ENCODE measurements at places on chromosomes 3 and 15.

DNA sequence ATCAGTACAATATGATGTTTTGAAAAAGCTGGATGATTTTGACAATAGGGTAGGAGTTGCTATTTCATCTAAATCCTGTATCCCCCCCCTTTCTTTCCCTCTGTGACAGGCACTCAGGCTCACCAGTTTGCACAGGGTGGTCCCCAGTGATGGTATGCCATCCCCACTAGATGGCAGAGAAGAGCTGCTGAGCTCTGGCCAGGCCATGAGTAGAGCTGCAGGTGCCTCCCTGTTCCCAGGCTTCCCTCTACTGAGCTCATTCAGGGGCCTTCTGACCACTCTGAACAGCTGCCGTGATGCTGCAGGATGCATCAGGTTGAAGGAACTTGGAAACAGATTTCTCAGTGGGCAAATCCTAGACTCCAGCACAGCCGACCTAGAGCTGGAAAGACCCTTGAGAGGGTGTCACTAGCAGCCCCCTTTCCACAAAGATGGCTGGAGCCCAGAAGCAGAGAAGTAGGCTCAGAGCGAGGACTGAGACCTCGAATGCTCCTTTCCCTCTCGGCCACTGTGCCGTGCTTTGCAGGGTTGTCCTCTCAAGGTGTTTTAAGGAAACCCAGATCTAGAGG lies 45.1 kb downstream of the EFCAB12 start:
- DNase-seq = no peak

GRCh38 chr3:122067588-122068240 lies 12.6 kb downstream of the CD86 start:
- no peak for DNase-seq

- no peak for DNase-seq
These were observed 151.4 kb downstream of the RAP2B start for GRCh38 chr3:153313302-153313965.

- no peak for DNase-seq
These were observed 18.0 kb upstream of the PPM1L start for GRCh38 chr3:160738048-160738447.

- DNase-seq = no peak
These were observed 940 bp downstream of the BOC start for GRCh38 chr3:113212150-113212843.

GRCh38 chr3:117549716-117550115 lies 840.1 kb downstream of the TUSC7 start:
- no peak for DNase-seq

GRCh38 chr3:134076851-134077250 lies 47.1 kb upstream of the SLCO2A1 start:
- no peak for DNase-seq

DNA sequence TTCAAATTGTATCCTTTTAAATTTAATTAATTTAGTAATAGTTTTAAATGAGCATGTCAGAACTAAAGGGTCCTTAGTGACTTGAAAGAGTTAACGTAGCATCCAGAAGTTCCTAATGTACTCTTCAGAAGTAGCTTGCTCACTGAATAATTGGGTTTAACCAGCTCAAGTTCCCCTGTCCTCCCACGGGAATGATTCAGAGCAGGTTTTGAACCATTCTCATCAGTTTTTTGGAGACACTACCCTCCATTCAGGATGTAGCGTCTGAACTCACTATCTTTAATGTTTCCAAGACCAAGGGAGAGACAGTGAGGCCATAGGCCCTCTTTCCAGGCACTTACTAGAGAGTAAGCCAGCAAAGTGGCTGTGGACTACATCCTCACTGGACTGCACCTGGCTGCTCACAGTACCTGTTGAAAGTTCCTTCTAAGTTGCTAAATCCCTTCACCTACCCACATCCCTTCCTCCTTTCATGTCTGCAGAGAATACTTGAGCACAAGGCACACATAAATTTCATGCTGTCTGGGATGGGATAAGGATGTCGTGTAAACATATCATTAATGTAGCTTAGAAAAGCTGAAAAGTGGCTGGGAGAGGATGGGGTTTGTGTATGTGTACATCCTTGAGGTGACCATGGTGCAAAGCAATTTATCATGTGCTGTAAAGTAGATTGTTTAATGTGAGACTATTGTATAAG lies 146.3 kb downstream of the PLCL2 start:
- no peak for DNase-seq

GRCh38 chr15:89993349-89993748 lies 7.8 kb upstream of the ZNF710 start:
- DNase-seq = no peak

GRCh38 chr3:85554153-85554552 lies 595.4 kb downstream of the CADM2 start:
- no peak for DNase-seq

- DNase-seq = no peak
These were observed 2.6 kb upstream of the CHST13 start for GRCh38 chr3:126521122-126521891.

GRCh38 chr3:46143951-46144473 lies 64.1 kb downstream of the CCR1 start:
- DNase-seq = no peak

- no peak for DNase-seq
These were observed 329.7 kb downstream of the SI start for GRCh38 chr3:164748626-164749025.

GRCh38 chr3:184354121-184354728 lies 7.2 kb downstream of the CLCN2 start:
- DNase-seq = no peak

DNA sequence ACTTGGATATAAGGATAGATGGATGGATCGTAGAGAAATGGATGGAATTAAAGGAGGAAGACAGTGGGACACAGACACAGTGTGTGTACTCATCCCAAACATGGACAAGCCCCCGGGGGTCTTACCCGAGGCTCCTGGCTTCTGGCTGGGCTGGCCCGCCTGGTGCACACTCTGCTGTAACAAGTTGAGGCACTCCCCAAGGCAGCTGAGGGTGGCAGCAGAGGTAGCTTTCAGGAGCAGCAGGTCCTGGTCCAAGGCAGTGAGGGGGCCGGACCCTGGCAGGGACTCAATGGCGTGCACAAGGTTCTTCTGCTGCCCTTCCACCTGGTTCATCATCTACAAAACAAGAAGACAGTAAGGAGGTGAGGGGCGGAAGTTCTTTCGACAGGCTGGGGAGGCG lies 215.1 kb downstream of the STT3B start:
- no peak for DNase-seq

DNA sequence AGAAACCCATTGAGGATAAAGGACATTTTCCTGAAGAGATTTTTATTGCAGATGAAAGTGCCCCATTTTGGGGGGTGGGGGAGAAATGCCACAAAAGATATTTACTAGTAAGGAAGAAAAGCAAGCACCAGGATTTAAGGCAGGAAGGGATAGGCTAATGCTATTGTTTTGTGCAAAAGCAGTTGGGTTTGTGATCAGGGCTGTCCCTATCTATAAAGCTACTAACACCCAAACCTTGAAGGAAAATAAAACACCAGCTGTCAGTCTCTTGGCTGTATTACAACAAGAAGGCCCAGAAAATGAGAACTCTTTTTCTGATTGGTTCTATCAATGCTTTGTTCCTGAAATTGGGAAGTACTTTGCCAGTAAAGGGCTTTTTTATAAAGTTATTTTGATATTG lies 56.0 kb downstream of the CD200 start:
- no peak for DNase-seq

DNA sequence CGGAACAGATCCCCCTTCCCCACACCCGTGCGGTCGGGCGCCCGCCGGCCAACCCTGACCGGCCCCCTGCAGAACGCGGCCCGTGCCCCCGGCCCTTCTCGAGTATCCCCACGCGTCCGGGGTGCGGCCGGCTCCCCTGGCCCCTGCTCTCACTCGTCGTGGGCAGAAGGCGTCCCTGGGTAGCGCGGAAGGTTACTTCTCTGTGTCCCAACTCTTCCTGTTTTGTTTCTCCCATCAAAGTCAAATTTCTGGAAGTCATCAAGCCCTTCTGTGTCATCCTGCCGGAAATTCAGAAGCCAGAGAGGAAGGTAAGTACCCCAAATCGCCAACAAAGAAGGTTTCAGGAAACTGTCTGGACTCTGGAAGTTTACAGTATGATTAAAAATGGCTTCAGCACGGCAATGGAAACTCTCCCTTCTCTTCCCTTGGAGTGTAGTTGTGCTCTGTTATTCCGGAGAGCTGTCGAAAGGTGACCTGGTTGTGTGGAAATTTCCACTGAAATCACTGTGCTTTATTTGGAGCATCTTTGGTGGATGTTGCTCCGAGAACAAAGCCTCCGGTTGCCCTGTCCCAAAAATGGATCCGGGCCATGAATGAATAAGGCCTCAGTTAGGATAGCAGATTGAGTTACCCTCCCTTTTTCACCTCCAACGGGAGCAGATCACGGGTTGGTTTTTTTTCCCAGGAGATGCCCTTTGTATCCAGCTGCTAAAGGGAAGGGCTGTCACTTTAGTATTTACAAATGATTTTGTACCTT lies 536 bp downstream of the SEC61A1 start:
- DNase-seq = no peak

DNA sequence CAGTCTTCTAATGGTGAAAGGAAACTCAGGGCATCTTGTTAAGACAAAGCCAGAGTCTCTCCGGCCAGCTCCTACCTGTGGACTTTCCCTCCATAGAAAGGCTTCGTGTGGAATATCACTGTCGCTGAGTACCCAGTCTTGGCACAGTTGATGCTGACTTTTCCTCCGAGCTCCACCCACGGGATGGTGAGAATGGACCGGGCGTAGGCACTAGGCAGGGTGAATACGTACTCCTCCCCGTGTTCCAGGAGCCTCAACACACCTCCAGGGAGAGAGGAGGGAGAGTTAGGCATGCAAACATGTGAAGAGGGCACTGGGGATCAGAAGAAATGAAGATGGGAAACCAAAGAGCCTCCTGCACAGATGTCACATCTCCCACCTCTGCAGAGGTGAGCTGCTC lies 138.0 kb downstream of the STT3B start:
- DNase-seq = no peak

GRCh38 chr3:63911509-63911872 lies 692 bp downstream of the SCAANT1 start:
- DNase-seq = no peak

GRCh38 chr3:115958526-115958925 lies 335.2 kb downstream of the GAP43 start:
- DNase-seq = no peak

- DNase-seq = no peak
These were observed 49.9 kb upstream of the IQSEC1 start for GRCh38 chr3:13123013-13123654.

GRCh38 chr15:68227643-68228142 lies 1.8 kb downstream of the CLN6 start:
- no peak for DNase-seq

DNA sequence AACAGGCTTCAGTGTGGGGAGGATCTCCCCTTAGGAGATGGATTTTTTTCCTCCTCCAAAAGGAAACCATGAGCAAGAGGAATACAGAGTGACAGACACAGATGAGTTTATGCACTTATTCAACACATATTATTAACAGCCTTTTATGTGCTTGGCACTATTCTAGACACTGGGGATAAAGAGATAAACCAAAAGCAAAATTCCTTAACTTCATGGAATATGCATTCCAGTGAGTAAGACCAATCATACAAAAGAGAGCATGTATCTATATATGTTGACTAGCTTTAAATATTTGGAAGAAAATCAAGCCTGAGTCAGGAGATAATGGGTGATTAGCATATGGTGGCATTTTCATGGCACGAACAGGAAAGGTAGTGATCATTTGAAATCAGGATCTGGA lies 284.4 kb upstream of the RASGRP1 start:
- no peak for DNase-seq

DNA sequence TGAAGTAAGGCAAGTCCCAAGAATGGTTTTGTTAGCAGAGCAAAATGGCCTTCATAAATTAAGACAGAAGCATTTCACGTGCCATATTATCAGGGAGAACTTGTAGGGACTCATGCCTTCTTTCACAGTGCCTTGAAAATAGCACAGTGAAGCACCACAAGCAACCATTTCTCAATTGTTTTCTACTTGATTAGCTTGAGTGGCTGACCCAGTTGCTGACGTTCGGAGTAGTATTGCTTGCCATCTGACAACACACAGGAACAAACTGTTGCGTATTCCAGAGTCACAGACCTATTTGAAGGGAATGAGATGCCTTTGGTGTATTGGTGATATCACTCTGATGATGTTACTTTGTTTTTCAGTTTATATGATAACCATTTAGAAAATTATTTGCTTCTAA lies 3.0 kb upstream of the C3orf52 start:
- no peak for DNase-seq

DNA sequence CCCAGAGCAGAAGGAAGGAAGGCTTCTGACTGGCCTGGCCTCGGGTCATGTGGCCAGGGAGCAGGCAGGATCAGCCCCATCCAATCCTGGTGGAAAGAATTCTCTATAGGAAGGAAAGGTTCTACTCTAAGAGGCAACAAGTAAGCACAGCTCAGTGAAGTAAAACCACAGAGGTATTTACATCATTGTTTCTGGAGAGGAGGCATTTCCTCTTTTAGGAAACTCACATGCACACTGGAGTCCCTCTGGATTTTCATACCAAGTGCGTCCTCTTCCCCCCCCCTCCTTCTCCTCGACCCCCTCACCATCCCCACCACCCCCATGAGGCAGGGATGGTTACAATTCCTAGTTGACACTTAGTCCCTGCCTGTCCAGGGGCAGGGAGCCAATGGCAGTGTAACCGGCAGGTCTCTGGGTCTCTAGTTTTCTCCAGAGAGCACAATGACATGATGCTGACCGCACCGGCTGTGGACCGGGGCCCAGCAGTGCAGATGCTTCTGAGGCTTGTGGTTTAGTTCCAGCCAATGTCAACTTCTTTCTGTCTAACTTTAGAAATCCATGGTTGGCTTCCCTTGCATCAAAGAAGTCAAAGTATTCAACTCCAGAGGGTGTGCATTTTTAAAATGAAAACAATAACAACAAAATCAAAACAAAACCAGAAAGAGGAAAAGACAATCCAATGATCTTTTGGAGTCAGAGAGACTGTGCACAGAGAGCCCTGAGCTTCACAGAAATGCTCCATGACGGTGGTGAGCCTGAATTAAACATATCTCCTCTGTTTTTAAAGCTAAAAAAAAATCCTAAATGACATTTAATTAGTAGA lies 230.3 kb upstream of the TLE3 start:
- no peak for DNase-seq

DNA sequence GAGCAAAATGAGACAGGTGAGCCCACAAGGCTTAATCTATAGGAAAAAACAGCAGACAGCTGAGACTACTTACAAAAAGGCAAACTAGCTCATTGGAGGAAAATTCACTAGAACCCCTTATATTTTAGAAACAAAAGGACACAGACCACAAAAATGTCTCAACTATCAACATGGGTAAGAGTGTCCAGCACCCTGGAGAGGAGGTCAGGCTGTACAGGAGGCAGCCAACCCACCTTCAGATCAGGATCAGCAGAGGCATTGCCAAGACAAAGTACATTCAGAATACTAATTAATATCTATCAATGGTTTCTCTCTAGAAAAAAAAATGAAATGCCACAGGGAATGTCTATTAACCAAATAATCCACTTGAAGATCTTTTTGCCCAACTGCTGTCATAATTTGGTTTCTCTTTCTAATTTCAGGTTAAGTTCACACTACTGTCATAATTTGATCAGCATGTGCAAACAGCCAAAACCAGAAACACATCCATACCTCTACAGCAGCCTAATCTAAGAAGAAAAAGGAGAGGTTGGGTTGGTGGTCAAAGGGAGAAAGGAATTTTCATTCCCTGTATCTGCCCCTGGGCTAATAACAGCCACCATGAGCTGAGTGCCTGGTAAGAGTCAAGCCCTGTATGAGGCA lies 26.0 kb upstream of the THBS1 start:
- no peak for DNase-seq

Data from urinary bladder (tissue), 4 donors.